Vagina (tissue), 2 donors: ENCODE measurements at places on chromosomes 11 and 22.

DNA sequence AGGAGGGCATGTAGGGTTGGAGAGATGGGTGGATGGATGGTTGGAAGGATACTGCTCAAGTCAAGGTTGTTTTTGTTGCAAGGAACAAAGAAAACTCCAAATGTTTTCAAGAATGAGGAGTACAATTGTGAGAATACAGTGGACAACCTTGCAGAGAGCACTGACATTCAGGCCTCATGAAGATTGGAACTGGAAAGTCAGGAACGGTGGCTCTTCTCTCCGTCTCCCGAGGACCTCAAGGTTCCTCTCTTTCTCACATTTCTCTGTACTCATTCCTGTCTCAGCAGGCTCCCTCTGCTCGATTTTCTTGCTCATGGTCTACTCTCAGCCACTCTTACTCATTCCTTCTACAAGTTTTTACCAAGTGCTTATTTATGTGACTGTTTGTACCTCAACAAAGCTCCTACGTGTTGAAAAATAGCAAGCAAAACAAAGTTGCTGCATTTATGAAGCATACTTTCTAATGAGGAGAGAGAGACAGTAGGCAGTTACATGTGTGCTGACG lies 97.6 kb downstream of the SWAP70 start:
- DNase-seq = no peak

- no peak for DNase-seq
Observed at GRCh38 chr11:19725379-19726079, 12.9 kb downstream of the NAV2 start.

DNA sequence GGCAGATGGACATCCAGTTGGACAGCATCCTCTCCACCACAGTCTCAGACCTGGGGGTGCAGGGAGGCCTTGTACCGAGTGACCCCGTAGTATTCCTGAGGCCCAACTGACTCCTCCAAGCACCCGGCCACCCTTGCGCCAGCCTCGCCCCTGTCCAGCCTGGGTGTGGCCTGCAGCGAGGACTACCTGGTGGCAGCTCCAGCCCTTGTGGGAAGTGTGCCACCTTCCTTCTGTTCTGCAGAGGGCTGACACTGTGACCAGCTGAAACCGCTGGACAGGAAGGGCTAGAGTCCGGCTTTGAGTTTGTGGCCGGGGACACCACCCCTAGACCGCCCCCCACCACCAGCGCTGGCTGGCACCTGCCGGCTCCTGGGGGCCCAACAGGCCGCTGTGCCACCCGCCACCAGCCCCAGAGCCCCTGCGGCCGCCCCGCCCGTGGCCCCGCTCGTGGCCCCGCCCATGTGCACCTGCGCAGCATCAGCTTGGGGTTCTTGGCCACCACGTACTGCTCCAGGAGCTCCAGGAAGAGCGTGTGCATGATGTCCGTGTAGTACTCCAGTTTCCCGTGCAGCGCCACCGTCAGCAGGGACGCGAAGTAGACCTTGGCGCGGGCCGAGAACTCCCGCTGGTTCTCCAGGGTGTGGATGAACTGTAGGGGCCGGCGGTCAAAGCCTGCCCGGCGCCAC lies 10.0 kb upstream of the MAPK11 start:
- no peak for DNase-seq

GRCh38 chr22:35329114-35329847 lies 29.6 kb downstream of the TOM1 start:
- no peak for DNase-seq

DNA sequence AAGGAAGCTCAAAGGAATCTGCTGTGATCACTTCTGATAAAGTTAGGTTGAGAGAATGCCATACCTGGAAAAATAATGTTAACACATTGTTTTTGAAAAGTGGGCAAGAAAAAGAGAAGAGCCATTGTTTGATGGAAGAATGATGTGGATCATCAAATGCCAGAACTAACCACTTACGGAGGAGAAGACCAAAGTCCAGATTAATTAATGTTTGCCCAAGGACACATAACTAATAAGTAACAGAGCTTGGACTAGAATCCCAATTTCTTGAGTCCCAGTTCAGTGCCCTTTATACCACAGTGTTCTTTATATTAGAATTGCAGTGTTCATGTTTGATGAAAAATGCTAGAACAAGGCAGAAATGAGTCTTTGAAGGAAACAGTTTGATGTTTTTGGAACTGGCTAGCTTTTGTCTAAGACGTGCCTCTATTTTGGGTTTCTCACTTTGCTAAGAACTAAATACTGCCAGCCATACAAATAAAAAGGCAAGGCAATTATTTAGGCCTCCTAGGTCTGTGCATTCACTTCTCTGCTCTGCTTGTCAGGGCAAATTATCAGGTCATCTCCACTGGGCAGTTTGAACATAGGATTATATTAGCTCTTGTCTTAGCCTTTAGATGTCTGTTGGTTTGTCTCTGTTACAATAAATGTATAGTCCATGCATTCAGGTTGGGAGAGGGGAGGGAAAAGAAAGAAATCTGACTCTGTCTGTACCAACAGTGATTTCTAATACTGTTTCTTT lies 72.3 kb downstream of the TRIM44 start:
- no peak for DNase-seq

GRCh38 chr11:23778971-23779370 lies 717.9 kb upstream of the LUZP2 start:
- DNase-seq = no peak

GRCh38 chr11:94790197-94790596 lies 22.0 kb downstream of the AMOTL1 start:
- no peak for DNase-seq

- no peak for DNase-seq
Observed at GRCh38 chr11:57763568-57763967, 2.0 kb downstream of the CTNND1 start.

- no peak for DNase-seq
Observed at GRCh38 chr22:39429916-39430575, 26.8 kb upstream of the MGAT3 start.

DNA sequence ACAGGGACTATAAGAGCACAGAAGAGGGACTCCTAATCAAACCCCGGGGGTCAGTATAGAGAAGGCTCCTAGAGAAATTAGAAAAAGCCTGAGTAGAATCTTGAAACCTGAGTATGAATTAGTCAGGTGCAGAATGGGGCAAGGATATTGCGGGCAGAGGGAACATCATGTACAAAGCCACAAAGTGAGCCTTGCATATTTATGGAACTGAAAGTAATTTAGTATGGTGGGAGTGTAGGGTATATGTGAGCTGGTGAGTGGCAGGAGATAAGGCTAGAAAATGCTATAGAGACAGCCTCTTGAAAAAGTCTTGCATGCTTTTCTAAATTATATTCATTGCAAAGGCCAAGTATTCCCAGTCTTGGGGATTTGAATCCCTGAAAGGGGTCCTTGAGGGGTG lies 93.7 kb downstream of the STIM1 start:
- no peak for DNase-seq

- no peak for DNase-seq
Observed at GRCh38 chr11:73199446-73199845, 18.6 kb upstream of the P2RY2 start.

- DNase-seq = no peak
Observed at GRCh38 chr11:34824425-34824824, 91.8 kb downstream of the APIP start.

GRCh38 chr11:67463680-67464410 lies 5.2 kb downstream of the TMEM134 start:
- DNase-seq = no peak

- no peak for DNase-seq
Observed at GRCh38 chr11:8870411-8871170, 40.4 kb upstream of the AKIP1 start.

- DNase-seq = no peak
Observed at GRCh38 chr22:42287174-42287890, 16.9 kb upstream of the TCF20 start.

GRCh38 chr11:66386171-66387069 lies 14.9 kb upstream of the SLC29A2 start:
- no peak for DNase-seq

DNA sequence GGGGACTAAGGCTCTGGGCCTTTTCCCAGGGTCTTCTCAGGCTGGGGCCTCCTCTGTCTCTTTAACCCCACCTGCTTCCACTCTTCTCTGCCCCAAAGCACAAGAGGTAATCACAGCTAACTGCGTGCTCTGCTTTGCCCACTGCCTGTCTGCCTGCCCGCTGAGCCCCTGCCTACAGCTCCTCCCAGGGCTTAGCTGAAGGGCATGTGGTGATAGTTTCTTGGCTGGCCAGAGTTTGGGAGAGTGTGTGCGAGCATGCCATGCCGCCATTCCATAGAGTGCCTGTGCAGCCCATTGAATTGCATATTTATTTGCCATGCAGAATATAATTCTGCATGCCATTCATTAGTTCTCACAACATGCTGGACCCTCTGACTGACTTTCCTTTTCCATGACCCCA lies 32.5 kb downstream of the PHLDB1 start:
- DNase-seq = no peak

DNA sequence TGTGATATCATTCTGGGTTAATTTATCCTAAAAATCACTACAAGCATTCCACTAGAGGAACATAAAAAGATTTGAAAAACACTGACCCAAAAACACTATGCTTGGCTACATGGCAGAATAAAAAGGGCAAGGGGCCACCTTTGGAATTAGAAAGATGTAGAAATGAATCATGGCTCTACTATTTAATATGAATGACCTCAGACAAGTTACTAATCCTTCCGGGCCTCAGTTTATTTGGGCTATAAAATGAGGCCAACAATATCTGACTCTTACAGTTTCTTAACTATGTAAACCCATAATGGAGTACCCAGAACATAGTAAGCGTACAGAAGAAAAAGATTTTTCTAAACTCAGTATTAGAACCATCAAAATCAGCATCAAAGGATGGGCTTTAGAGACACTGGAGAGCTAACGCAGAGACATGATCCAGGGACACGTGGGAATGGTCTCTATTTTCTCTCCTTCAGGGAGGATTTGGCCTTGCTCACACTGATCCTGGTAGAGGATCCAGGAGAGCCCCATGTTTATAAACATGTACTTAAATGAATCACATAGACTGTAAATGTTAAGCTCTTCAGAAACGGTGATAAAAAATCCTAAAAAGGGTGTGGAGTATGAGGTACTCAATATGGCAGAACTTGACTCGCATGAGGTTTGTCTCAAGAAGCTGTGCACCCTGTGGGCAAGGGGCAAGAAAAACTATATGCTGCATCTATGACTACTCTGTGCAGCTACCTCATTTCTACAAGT lies 288.4 kb upstream of the PITPNB start:
- no peak for DNase-seq
